Activated T-cell treated with anti-CD3 and anti-CD28 coated beads, Interleukin-2, amount 50 U/mL, for 24 hours (primary cell): ENCODE measurements at places on chromosomes 1 and 21.

- DNase-seq: no peak
Measured at GRCh38 chr1:109527098-109527811, 12.4 kb upstream of the GPR61 start.

GRCh38 chr1:108747898-108748297 is 1.4 kb downstream of the STXBP3 start:
- no peak for DNase-seq

- DNase-seq: no peak
Measured at GRCh38 chr1:8015036-8015808, 10.9 kb downstream of the ERRFI1 start.

DNA sequence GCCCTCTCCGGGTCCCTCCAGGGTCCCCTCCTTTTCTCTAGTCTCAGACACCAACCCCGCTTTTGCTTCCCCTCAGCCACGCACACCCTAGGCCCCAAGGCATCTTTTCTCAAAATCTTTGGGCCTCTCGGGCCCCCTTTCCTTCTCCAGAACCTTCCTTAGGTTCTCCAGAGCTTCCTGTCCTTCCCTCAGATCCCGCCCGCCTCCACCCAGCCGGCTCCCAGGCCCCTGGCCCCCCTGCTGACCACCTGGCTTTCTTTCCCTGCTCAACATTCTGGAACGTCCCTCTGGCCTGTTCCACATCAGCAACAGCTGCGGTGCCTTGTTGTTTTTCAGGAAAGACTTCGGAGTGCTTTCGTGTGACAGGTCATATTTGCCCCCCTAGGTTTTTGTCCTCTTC is 1.2 kb downstream of the ZDHHC18 start:
- DNase-seq: no peak

- no peak for DNase-seq
Measured at GRCh38 chr21:16330908-16331268, 601.1 kb downstream of the USP25 start.

DNA sequence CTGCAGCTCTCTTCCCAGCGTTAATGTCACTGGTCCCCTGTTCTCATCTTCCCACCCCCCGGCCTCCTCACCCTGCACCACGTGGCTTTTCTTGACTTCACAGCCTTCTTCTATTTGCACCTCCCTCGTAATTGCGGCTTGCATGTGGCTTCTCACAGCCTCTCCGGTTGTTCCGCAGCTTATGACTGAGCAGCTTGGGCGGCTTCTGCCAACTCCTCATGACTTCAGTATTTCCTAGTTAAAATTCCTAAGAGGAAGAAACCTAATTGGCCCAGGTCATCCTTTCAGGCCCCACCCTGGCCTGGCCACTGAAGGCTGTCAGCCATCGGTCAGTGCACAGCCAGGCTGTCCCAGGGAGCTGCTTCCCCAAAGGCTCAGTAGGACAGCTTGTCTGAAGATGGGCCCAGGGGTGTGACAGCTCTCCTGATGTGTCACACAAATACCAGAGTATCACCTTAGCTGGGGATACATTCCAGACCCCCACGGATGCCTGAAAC is 8.6 kb upstream of the RERE start:
- no peak for DNase-seq

DNA sequence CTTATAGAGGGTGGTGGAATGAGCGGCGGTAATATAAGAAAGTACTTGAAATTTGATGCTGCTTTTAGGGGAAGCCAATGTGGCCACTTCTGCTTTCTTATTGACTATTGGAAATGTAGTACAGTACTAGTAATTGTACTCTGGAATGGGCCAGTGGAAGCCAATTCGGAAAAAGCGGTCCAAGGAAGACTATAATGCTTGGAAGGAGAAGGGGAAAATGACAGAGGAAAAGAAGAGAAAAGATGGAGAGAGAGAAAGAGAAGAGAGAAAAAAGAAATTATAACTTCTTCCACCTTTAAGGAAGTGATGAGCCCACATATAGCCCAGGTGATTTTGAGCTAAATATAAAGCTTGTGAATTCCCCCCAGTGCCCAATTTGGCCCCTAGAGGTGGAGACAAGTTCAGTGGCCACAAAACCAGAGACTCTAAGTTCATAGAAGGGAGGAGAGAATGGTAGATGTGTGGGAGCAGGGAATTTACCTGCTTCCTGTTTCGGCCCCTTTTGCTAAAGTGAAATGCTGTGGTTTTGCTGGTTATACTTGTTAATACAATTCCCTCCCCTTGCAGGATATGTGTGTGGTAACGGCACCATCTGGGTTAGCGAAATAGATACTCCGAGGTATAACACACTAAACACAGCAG is 35.7 kb upstream of the DUSP10 start:
- no peak for DNase-seq

DNA sequence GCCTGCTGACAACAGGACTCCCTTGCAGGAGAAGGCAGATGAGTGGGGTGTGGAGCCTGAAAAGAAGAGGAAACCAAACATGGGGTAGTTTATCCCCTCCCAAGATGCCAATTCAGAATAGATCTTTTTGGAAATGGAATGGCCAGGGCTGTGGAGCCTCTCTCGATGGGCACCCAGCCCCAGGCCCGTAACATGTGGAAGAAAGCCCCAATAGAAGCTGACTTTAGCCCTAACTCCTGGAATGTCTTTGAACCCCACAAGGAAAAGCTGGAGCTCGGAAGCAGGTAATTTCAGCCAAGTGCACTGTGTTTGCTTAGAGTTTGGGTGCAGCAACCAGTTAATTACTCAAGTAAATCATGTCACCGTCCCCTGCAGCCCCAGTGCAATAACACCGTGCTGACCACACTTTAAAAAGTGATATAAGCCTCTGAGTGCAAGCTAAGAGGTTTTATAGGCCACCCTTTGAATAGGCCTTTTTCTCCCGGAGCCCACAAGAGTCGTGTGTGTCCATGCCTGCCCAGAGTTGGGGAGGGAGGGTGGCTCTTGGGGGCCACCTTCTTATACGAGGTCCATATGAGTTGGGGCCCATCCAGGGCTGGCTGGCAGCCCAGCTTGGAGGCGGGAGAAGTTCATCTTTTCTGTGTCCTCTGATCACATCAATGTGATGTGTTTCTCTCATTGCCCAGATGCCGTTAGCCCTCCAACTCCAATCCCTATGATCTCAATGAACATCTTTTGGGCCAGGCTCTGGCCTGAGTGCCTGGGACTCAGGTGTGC is 153.2 kb downstream of the TRABD2B start:
- DNase-seq: no peak

- DNase-seq: peak; percentile 13
Measured at GRCh38 chr1:53331446-53332185, 3.7 kb upstream of the LRP8 start.

- no peak for DNase-seq
Measured at GRCh38 chr1:46399307-46399706, 5.2 kb downstream of the FAAH start.

DNA sequence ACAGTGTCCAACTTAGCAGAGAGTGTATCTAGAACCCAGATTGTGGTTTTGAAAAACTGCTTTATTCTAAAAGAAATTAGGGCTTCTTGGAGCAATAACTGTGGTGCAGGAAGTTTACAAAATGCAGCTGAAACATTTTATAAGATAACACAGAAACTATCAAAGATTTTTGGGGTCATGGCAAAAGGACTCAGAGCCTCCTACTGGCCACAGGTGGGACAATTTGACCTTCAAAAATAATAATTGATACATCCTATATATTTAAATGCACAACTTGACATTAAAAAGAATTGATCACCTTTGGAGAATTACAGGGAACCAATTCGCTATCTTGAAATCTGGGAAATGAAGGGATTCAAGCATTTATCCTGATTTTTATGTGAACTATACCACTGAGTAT is 235.2 kb downstream of the RPS6KC1 start:
- DNase-seq: no peak

DNA sequence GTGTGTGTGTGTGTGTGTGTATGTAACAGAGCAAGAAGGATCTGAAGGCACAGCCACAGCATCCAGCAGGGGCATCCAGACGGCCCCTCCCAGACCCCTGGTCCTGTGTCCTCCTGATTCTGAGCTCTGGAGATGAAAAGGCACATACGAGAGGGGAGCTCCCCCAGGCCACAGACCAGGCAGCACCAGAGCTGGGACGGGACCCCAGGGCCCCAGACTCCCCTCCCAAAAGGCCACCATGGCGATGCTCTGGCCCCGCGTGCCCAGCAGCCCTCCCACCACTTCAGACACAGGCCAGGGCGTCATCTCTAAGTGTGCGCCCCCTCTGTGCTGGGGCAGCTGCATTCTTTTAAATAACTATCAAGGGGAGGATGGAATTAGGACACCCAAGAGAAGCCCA is 245.8 kb downstream of the MATN1 start:
- DNase-seq: no peak

DNA sequence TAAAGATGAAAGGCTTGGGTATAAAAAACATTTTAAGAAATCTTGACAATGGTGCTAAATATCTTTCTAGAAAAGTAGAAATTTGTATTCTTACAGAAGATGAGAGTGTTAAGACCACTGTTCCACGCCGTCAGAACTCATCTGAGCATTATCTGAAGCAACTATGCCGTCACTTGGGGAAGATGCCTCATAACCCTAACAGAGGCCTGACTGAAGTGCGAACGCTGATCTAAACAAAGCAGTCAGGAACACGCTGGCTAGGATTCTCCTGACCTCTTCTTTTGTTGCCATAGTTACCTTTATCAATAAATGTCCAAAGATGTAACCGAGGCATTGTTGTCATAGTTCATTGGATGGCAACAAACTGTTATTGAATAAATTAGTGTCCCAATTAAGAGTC is 612.4 kb downstream of the LTN1 start:
- no peak for DNase-seq

DNA sequence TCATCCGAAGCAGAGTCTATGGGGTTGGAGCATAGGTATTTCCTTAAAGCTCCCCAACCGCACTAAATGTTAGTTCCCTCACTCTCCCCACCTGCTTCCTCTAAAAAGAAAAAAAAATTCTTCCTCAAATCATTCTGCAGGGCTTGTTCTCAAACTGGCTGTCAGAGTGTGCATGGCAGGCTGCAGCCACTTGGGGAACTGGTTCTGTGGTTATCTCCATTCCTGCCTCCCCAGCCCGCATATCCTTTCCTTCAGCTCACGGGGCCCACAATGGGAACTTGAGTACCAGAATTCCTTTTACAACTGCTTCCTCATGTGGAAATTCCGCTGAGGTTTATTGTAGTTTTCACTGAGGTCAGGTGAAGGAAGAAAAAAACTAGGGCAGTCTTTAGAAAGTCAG is 159.2 kb downstream of the PIGK start:
- DNase-seq: no peak

DNA sequence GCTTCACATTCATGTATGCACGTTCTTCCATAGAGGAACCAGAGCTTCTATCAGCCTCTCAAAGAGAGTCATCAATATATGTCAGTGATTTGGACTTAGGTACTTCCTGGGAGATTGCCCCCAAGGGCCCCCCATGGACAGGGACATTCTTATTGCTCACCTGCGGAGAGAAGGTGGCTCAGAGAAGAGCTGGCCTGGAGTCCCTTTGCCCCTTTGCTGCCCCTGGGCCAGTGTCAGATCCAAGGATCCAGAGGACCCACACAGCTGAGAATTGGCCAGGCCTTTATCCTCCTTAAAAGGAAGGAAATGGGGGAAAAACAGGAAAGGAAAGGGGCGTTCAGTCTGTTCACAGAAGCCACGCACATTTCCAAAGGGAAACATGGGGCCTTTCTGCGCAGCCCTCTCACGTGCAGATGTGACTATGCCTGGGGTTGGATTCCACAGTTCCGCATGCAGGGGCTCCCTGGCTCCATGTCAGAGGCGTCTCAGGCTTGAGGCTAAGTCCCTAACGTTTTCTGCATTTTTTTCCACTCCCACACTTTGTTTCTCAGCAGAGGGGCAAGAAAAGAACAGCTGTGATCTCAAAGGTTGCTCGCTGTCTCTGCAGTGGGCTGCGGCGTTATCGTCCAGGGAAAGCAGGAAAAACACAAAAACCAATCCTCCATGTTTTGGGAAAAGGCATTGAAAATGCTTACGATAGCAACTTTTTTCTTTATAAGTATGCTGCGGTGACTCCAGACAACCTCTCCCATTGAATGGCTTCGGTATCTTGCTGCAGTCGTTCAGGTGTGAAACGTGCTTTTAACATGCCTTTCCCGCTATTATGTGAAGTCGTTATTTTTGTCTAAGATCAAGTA is 5.9 kb downstream of the C1orf226 start:
- no peak for DNase-seq

DNA sequence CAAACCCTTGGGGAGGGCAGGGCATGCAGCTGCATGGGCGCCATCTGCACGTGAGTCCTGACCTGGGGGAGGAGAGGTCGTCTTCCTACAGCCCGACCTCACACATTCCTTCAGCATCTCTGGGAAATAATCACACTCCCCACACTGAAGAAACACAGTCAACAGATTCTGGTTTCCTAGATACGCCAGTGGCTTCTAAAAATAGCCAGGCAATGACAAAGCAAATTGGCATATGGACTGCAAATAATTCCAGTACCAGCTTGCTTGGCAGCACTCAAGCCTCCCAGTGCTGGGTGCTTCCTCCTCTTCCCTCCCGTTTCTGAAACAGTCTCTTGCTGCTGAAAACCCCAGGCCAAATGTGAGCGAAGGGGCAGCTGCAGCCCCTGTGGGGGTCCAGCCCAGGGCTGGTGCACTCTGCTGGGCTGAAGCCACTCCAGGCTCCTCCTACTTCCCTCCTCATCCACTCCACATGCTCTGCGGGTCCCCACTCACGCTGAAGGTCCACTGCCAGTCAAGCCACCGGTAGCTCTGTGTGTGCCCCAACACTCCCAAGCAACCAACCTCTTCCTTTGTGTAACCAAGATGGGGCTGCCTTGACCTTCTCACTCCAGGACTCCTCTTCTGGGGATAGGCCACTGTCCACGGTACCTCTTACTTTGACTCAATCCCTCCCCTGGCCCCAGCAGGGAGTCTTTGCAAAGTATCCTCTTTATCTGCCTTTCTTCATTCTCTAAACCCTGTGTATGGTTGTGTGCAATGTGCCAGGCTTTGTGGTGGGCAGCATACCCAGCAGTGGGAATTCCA is 69.0 kb downstream of the KCND3 start:
- DNase-seq: no peak

GRCh38 chr1:160779626-160780397 is 16.2 kb upstream of the LY9 start:
- no peak for DNase-seq

DNA sequence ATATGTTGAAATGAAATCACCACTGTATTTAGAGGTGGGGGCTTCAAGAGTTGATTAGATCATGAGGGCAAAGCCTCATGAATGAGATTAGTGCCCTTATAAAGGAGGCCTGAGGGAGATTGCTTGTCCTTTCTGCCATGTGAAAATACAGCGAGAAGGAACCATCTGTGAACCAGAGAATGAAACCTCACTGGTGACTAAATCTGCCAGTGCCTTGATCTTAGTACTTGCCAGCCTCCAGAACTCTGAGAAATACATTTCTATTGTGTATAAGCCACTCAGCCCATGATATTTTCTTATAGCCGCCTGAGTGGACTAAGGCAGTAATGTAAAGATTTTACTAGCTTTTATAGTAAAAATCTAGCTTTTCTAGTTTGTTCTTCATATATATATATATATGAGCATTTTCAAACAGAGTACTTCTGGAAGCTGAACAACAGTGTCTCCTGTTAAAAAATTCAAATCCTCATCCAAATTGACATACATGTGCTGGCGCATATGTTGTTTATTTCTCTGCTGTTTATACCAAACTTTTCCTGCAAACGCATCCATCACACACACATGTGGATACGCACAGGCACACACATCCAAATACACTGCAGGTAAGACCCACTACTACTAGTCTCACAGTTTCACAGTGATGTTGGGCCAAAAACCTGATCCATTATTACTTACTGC is 213.1 kb downstream of the RGS7 start:
- DNase-seq: no peak

- DNase-seq: no peak
Measured at GRCh38 chr1:90220941-90221693, 226.2 kb downstream of the ZNF326 start.
